Neural cell (in vitro differentiated cells): ENCODE measurements at places on chromosomes 3 and 15. TPM values are rescaled to one million over a fixed set of nuclear protein-coding genes. Genes with fewer than 3 reads are reported as not detected.

CTSH gene
- polyA plus RNA-seq: 3.3 and 4.1 TPM in 2 replicates

CA12 gene
- 0.11 and 0.62 TPM in 2 replicates for polyA plus RNA-seq

GP9 gene
- not detected in 2 replicates for polyA plus RNA-seq

OR5K2 gene
- polyA plus RNA-seq: not detected in 2 replicates

RLBP1 gene
- polyA plus RNA-seq: 0.16 TPM in 1 of 2 replicates, not detected in the other

GABRR3 gene
- not detected in 2 replicates for polyA plus RNA-seq

SI gene
- polyA plus RNA-seq: not detected in 2 replicates

COL6A5 gene
- polyA plus RNA-seq: not detected in 2 replicates

OXNAD1 gene
- 11.5 and 16.4 TPM in 2 replicates for polyA plus RNA-seq

GLDN gene
- 0.58 and 1.8 TPM in 2 replicates for polyA plus RNA-seq

MAGI1 gene
- polyA plus RNA-seq: 44.7 and 47.5 TPM in 2 replicates

SOX14 gene
- polyA plus RNA-seq: not detected in 2 replicates

AGBL1 gene
- polyA plus RNA-seq: 0.12 TPM in 1 of 2 replicates, not detected in the other

HDC gene
- polyA plus RNA-seq: 4.5 and 6.0 TPM in 2 replicates

TEX264 gene
- 33.0 and 35.4 TPM in 2 replicates for polyA plus RNA-seq

IL5RA gene
- 0.10 TPM in 1 of 2 replicates, not detected in the other for polyA plus RNA-seq

C3orf85 gene
- polyA plus RNA-seq: not detected in 2 replicates

LTK gene
- 0.28 TPM in 1 of 2 replicates, not detected in the other for polyA plus RNA-seq

CCK gene
- not detected in 2 replicates for polyA plus RNA-seq

C2CD4A gene
- polyA plus RNA-seq: not detected in 2 replicates

LRIG1 gene
- 7.0 and 7.1 TPM in 2 replicates for polyA plus RNA-seq

CHRNA5 gene
- 4.6 and 6.8 TPM in 2 replicates for polyA plus RNA-seq

CCRL2 gene
- not detected in 2 replicates for polyA plus RNA-seq

TMEM44 gene
- 40.6 and 59.3 TPM in 2 replicates for polyA plus RNA-seq

NIPA2 gene
- polyA plus RNA-seq: 51.3 and 52.6 TPM in 2 replicates

PLA2G4E gene
- polyA plus RNA-seq: not detected in 2 replicates

C15orf61 gene
- polyA plus RNA-seq: 20.6 and 31.3 TPM in 2 replicates

ASB7 gene
- 13.6 and 16.5 TPM in 2 replicates for polyA plus RNA-seq

CCDC80 gene
- polyA plus RNA-seq: 0.14 and 2.5 TPM in 2 replicates

TM2D3 gene
- 337 and 343 TPM in 2 replicates for polyA plus RNA-seq

PRICKLE2 gene
- 8.7 TPM in 2 replicates for polyA plus RNA-seq

NR2E3 gene
- not detected in 2 replicates for polyA plus RNA-seq

TAGLN3 gene
- 519 and 568 TPM in 2 replicates for polyA plus RNA-seq

PATL2 gene
- not detected in 2 replicates for polyA plus RNA-seq

GATM gene
- 13.3 and 15.8 TPM in 2 replicates for polyA plus RNA-seq

HES1 gene
- 0.25 TPM in 1 of 2 replicates, not detected in the other for polyA plus RNA-seq

GPR62 gene
- not detected in 2 replicates for polyA plus RNA-seq

REC114 gene
- not detected in 2 replicates for polyA plus RNA-seq

GOLGA8O gene
- polyA plus RNA-seq: not detected in 2 replicates

CELSR3 gene
- polyA plus RNA-seq: 54.9 and 65.5 TPM in 2 replicates

WDR93 gene
- 0.41 TPM in 1 of 2 replicates, not detected in the other for polyA plus RNA-seq

TSEN2 gene
- polyA plus RNA-seq: 22.6 and 31.4 TPM in 2 replicates

CCR2 gene
- not detected in 2 replicates for polyA plus RNA-seq

CRYBG3 gene
- polyA plus RNA-seq: 0.18 and 1.3 TPM in 2 replicates

PYGO1 gene
- polyA plus RNA-seq: 25.0 and 27.6 TPM in 2 replicates

SUSD5 gene
- polyA plus RNA-seq: 0.70 and 0.74 TPM in 2 replicates

PAQR5 gene
- not detected in 2 replicates for polyA plus RNA-seq

IL16 gene
- polyA plus RNA-seq: not detected in 2 replicates

KNG1 gene
- polyA plus RNA-seq: not detected in 2 replicates

GASK1A gene
- polyA plus RNA-seq: 1.6 TPM in 1 of 2 replicates, not detected in the other

TTBK2 gene
- polyA plus RNA-seq: 15.2 TPM in 2 replicates

HESX1 gene
- 1.3 and 4.8 TPM in 2 replicates for polyA plus RNA-seq
